ENCODE measurements at places on chromosomes 7 and 10. TPM values are rescaled to one million over a fixed set of nuclear protein-coding genes. Genes with fewer than 3 reads are reported as not detected.
A peak's percentile ranks its signal among the peaks of the same experiment; 100 is the strongest.

DNA sequence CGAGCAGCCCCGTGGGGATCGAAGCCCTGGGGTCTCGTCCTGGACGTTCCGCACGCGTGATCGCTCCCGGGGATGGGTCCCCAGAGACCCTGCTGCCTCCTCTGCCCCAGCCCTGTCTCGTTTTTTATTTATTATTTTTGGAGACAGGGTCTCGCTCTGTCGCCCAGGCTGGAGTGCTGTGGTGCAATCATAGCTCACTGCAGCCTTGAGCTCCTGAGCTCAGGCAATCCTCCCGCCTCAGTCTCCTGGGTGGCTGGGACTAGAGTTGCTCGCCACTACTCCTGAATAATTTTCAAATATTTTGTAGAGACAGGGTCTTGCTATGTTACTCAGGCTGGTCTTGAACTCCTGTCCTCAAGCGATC lies 319 bp upstream of the STX1A start:
- DNase-seq = no peak

DNA sequence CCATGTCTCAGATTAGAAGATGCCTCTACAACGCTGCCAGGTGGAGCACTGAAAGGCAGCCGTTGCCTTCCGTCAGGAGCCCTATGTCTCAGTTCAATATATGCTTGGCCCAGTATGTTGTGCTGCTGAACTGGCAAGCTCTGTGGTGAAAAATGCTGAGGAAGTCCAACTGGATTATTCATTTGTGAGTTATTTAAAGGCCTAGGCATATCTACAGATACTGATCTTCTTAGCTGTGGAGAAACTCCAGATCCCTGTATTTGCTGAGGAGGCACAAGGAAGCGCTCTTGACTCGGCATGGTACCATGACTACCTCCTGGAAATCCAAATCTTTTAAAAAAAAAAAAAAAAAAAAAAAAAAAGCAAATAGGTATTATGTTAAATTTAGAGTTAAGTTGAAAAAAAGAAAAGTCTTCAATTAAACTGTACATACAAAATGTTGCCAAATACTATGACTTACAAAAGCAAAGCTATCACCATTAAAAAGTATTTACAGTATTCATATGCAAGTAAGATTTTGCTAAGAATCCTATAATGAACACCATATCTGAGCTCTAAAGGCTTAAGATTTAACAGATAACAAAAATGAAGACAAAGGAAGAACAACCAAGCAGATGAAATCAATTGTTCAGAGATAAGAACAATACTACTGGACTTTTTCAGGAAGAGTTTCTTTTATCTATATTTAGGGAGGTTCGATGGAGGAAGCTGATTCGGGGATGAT lies 152.4 kb downstream of the GALNT11 start:
- peak; percentile 38 for DNase-seq

DNA sequence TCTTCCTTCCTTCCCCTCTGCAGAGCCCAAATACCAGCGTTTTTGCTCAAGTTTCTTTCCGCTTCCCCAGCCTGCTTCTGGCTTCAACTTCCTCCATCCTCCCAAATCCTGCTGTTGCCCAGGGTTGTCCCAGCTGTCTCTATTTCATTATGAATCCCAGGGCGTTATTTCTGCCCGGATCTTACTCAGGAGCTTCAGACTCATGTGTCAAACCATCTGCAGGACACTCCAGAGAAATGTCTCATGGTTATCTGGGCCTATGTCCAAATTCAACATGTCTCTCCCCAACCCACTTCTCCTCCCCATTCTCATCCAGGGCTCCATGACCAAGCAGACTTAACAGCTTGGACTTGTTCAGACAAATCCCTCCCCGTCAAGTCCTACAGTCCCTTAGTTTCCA lies 15.6 kb downstream of the ARHGAP22 start:
- peak; percentile 94 for DNase-seq

- no peak for DNase-seq
These were observed 238.4 kb upstream of the MYO3A start for GRCh38 chr10:25695586-25695985.

DNA sequence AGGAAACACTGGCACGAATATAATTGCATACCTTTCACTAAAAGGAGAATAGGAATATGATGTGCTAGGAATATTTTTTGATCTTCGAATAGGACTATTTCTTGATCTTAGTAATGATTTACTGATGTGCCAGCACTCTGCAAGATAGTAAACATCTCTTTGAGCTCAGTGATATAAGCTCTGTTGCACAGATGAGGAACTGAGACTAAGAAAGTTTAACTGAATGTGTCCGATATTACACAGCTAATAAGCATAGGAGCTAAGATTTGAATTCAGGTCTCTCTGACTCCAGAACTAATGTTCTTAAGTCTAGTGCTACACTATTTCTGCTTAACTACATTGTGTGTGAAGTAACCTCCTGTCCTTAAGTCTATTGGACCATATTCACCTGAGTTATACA lies 98.4 kb upstream of the PTPRZ1 start:
- no peak for DNase-seq

DNA sequence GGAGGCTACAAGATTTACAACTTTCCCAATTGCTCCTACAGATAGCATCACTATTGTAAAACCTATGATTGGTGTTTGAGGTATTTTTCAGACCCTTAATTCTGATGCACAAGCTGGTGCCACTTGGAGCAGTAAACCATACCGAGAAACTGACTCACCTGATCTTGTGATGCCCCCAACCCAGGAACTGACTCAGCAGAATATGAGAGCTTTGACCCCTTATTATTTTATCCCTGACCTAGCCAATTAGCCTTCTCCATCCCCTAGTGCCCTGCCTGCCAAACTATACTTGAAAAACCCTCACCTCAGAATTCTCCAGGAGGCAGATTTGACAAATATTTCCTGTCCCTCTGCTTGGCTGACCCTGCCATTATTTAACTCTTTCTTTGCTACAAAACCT lies 585.9 kb upstream of the GHITM start:
- DNase-seq = no peak

- no peak for DNase-seq
These were observed 97.1 kb downstream of the WDR37 start for GRCh38 chr10:1153251-1153763.

DNA sequence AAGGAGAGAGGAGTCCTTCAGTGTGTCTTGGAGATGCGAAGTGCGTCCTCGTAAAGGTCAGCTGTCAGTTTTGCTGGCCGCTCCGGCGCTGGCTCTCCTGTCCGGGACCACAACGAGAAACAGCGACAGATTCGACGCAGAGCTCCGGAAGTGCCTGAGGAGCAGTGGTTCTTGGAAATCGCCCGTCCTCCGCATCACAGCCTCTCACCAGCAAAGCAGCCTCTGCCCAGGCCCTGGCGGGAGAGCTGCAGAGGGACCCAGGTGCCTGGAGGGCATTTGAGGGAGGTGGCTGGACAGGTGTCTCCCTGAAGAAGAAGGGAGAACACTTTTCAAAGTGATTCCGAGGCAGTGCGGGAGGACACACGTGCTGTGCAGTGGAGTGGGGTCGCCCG lies 11.6 kb upstream of the AP5Z1 start:
- DNase-seq = no peak

- DNase-seq = no peak
These were observed 3.4 kb downstream of the SCIN start for GRCh38 chr7:12573885-12574284.

DNA sequence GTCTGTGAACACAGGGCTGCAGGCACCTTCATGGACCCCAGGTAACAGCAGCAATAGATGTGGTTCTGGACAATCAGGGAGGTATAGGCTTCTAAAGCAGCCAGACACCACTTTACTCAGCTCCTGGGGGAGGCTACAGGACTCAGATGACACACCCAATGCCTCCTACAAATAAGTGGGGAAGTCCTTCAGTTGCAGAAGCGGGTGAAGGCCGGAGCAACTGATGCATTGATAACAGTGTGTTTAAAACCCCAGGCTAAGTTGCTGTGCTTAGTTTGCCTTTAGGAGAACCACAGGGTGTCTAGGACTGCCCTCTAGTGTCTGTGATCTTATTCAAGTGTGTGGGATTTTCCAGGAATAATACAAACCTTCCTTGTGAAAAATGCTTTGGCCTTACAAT lies 5.9 kb upstream of the ITGA8 start:
- DNase-seq = peak; percentile 84

GRCh38 chr10:88226071-88226659 lies 357.0 kb downstream of the RNLS start:
- DNase-seq = no peak

- DNase-seq = peak; percentile 24
These were observed 11.0 kb downstream of the CYREN start for GRCh38 chr7:135159359-135160085.

DNA sequence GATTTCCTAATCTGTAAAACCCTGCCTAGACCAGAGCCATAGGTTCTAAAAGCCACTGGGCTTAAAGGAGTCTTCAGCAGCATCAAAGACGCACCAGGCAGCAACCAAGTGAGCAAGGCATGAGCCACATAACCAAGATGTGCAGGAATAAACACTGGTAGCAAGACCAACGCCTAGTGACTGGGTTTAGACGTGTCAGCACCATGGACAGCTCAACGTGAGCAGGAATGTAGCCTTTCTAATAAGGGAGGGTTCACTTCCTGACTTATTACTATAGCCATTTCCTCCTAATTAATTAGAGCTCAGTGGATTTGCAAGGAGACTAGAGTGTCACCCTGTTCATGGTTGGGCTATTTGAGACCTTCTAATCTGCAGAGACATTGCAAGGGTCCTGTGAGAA lies 223.7 kb downstream of the LHFPL3 start:
- peak; percentile 16 for DNase-seq

- peak; percentile 16 for DNase-seq
These were observed 49.4 kb downstream of the FRMPD2 start for GRCh38 chr10:48224979-48225560.

GRCh38 chr10:1467334-1468076 lies 269.8 kb downstream of the ADARB2 start:
- no peak for DNase-seq

GRCh38 chr10:27373566-27374160 lies 130.4 kb upstream of the RAB18 start:
- DNase-seq = no peak

GRCh38 chr10:12661671-12662070 lies 312.3 kb downstream of the CAMK1D start:
- no peak for DNase-seq

DNA sequence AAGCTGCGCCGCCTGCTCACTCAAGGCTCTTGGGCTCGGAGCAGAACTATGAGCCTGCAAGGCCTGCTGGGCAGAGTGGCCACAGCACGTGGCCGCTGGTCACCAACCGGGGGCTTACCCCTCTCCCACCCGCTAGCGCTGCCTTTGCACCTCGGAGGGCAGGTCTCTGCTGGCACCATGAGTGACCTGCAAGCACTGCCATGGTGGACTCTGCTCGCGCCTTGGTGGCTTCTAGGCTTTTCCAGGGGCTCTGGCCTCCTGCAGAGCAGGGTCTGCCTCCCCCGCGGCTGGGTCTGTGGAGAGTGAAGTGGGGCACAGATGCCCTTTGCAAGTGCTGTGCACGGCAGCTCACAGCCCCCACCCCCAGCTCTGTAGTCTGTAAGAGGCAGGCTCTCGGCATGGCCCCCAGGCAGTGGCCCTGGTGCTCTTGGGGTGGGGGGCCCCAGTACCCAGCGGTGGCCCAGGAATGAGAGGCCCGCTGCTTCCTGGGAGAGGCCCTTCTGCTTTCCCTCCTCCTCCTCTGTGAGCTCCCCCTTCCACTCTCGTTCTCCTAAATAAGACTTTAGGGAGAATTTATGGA lies 119.6 kb downstream of the INPP5A start:
- no peak for DNase-seq

DNA sequence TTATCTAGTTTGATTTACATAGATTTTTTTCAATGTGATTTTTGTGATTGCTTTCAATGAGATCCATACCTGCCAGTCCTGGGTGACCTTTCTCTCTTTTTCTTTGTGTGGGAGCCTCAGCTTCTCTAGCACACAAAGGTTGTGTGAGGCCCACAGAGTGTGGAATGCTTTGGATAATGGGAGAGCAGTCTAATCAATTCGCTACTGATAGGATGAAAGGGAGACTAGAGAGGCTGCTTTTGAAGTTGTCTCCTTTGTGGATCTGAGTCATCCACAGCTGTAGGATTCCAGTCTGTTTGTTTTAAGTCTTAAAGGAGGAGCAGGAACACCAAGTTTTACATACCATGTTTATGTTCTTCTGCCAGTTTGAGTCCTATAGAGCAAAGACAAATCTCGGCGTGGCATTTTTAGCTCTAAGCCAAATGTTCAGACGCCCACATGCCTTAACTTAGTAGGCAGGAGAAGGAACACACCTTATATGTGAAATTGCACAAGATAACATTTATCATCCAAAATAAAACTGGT lies 330.0 kb downstream of the ARL4A start:
- peak; percentile 35 for DNase-seq

DNA sequence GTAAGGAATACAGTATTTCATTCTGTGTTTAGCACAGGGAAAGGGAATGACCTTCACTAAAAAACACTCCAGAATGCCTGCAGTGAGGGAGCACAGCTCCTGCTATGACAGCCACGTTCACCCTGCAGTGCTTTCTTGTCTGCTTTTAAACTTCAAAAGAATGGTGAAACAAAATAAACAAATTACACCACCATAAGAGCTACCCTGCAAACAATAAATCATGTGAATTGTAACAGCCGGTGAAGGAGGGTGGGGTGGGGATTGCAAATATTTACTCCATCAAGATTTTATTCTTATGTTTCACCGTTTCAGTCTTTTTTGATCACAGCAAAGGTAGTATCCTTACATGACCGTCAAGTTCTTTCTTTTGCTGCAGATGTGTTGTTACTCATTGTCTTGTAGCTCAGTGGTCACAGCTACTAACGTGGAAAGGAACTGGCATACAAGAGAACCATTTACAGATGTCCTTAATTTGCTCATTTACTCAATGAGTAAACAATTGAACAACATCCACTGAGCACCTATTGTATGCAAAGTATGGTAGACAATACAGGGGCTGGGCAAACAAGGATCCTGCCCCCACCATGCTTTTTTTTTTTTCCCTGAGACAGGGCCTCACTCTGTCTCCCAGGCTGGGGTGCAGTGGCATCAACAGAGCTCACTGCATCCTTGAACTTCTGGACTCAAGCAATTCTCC lies 4.1 kb upstream of the CHN2 start:
- no peak for DNase-seq

- DNase-seq = peak; percentile 49
These were observed 48.7 kb upstream of the SHH start for GRCh38 chr7:155860840-155861479.

DNA sequence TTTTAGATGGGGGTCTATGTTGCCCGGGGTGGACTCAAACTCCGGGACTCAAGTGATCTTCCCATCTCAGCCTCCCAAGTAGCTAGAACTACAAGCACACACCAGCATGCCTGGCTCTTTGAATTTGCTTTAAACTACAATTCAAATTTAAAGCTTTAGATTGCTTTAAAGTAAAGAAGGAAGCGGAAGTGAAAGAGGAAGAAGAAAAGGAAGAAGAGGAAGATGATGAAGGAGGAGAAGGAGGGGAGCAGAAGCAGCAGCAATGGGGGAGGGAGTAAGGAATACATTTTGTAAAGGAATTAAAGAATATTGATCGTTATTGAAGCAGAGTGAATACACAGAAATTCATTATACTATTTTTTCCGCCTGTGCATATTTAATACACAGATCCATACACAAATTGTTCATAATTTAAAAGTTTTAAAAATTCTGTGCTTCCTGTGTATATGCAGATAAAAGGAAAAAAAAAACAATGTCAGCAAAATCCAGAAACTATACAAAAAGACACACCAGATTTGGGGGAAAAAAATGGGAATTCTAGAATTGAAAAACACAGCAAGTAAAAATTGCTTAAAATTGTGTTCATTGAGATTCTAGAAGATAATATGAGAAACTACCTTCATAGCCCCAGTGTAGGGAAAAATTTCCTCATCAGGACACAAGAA lies 60.8 kb upstream of the KCNMA1 start:
- DNase-seq = no peak

SPDYE6 gene
- total RNA-seq = not detected

CPN1 gene
- not detected for total RNA-seq

OR13A1 gene
- not detected for total RNA-seq

FAM131B gene
- total RNA-seq = 3.2 TPM

ANKRD30A gene
- total RNA-seq = not detected

ZNRF2 gene
- 5.8 TPM for total RNA-seq

SPDYE18 gene
- not detected for total RNA-seq
